Regular cardiac myocyte (primary cell): ENCODE measurements at places on chromosomes 12 and 14. TPM values are rescaled to one million over a fixed set of nuclear protein-coding genes. Genes with fewer than 3 reads are reported as not detected.

Gene FGF6
- not detected in 2 replicates for total RNA-seq

Gene AICDA
- total RNA-seq = not detected in 2 replicates

Gene C12orf54
- total RNA-seq = under 0.01 TPM in 1 of 2 replicates, not detected in the other

Gene KRT80
- total RNA-seq = 0.38 and 1.1 TPM in 2 replicates

Gene PAPLN
- total RNA-seq = 1.3 and 6.5 TPM in 2 replicates

Gene DEPDC4
- 1.7 and 3.4 TPM in 2 replicates for total RNA-seq

Gene ZC3H14
- 58.7 and 63.4 TPM in 2 replicates for total RNA-seq

Gene CIDEB
- 1.5 and 1.7 TPM in 2 replicates for total RNA-seq

Gene GDF3
- not detected in 2 replicates for total RNA-seq

Gene SPTB
- under 0.01 TPM in 2 replicates for total RNA-seq
